CD4-positive, CD25-positive, alpha-beta regulatory T cell (primary cell): ENCODE measurements at places on chromosomes 7 and 10. TPM values are rescaled to one million over a fixed set of nuclear protein-coding genes. Genes with fewer than 3 reads are reported as not detected.

The ALDH18A1 gene
- 55.4 TPM for polyA plus RNA-seq

- no peak for DNase-seq
Observed at GRCh38 chr10:8378198-8378983, 323.9 kb downstream of the GATA3 start.

DNA sequence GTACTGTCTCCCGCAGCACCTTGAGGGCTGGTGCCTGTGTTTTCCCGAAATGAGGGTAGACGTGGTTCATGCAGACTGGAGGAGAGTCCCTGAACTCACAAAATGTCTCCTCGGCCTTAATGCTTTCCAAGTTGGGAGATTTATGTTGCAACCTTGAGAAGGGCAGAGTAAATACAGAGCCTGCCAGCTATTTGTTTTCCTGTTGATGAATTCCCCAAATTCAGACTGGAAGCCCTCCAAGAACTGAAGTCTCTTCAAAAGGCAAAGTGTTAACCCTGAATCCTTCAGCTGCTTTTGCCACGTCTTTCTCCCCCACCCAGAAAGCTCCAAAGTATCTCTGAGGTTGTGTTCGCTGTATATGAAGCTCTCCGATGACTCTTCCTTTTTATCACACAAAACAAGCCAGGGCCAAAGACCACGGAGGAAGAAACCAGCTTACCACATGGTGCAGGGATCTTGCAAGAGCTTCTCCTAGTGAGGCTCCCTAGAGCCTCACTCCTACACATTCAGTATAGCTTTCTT, 254.7 kb upstream of the NFE2L3 start:
- no peak for DNase-seq

- DNase-seq: no peak
Observed at GRCh38 chr10:14371581-14371980, 40.9 kb upstream of the FRMD4A start.

- no peak for DNase-seq
Observed at GRCh38 chr7:88200261-88200660, 19.6 kb downstream of the SRI start.

DNA sequence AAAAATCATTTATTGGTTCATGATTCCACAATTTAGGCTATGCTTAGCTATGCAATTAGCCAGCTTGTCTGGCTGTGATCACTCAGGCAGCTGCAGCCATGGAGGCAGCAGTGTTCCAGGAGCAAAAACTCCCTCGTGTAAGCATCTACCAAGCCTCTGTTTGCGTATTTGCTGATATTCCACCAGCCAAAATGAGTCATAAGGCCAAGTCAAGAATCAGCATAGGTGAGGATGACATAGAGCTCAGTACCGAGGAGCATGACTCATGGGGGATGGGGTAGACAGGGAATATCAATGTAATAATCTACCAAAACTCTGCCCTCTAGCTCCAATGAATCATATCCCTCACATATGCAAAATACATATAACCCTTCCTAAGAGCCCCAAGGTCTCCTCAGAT, 63.3 kb downstream of the IMMP2L start:
- no peak for DNase-seq

The ASZ1 gene
- polyA plus RNA-seq: not detected

The NUTM2E gene
- not detected for polyA plus RNA-seq

The PNLIPRP3 gene
- not detected for polyA plus RNA-seq

DNA sequence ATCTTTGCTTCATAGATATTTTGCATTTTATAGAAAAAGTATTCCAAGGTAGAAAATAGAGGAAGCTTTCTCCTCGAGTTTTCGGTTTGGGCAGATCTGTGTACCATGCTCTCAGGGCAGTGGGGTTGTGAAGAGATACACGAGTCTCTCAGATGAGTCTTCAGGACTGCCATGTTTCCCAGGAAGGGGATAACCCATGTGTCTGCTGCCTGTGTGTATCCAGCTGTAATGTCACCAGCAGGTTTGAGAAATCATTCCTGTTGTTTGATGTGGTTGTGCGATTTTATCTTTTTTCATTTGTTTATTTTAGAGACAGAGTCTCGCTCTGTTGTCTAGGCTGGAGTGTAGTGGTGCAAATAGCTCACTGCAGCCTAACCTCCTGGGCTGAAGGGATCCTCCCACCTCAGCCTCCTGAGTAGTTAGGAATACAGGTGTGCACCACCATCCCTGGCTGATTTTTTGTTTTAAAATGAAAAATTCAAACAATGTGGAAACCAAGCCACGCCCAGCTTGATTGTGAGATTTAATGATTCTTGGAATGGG, 48.9 kb downstream of the SNX10 start:
- DNase-seq: peak; percentile 12

DNA sequence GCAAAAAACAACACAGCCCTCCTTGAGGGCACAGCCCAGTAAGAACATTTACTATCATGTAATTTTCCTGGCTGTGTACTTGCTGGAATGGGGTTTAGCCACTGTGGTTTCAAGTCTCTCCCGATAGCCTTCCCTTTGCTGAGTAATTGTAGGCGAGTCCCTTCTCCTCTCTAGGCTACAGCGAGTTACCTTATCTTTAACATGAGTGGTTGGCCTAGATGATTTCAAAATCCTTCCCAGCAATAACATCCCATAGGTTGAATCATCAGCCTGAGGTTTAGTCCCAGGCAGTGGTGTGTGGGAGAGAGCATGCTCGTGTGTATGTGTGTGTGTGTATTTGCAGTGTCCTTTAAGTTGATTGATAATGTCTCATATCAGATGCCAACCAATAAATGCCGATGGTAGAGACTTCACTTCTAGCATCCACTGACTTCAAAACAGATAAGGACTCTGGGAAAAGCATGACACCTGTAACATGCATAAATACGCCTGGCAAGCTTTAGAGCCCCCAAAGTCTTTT, 142.9 kb upstream of the ZMIZ1 start:
- no peak for DNase-seq

The TMEM140 gene
- polyA plus RNA-seq: 23.9 TPM

- DNase-seq: no peak
Observed at GRCh38 chr10:74113546-74113945, 37.1 kb downstream of the AP3M1 start.

DNA sequence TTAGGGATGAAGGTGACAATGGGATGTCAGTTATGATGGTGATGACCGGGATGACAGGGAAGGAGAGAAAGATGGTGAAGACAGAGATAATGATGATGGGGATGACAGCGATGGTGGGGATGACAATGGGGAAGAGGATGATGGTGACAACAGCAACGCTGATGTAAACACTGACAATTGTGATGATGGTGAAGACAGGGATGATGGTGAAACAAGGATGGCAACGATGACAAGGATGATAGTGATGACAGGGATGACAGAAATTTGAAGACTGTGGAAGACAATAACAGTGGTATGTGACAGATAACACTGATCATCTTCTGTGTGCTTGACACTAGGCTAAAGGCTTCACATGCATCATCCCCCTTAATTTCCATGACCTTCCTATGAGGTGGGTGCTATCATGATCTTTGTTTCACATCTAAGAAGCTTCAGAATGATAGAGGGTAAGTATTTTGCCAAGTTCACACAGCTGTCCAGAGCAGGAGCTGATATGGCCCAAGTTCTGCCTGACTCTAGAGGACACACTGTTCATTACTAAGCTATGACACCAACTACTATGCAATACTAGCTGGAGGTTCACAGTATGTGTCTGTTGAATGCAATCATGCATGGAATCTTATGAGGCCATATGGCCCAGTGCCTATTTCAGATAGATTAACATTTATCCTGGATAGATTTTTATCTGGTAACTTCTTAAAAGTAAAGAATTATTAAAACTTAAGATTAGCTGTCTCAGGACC, 105.6 kb downstream of the RNLS start:
- no peak for DNase-seq

DNA sequence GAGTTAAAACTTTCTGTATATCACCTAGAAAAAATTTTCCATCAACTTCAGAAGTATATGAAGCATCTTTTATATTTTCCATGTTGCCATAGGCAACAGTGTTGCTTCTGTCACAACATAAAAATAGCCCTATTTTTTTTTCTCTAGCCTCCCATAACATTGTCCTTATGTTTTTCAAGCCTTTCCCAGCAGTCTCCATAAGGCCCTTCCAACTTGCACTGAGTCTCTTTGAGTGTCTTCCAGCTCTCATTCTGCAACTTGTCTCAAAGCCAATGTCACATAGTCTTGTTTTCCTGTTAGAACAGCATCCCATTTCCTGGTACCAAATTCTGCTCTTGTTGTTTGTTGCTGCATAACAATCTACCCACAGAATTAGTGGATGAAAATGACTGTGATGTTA, 1055.5 kb upstream of the GHITM start:
- no peak for DNase-seq

The SKIDA1 gene
- polyA plus RNA-seq: not detected
